ENCODE measurements at places on chromosomes 5 and 9. TPM values are rescaled to one million over a fixed set of nuclear protein-coding genes. Genes with fewer than 3 reads are reported as not detected.

The PLPP7 gene
- not detected for total RNA-seq

The CTSV gene
- 47.3 TPM for total RNA-seq

The PTGR1 gene
- total RNA-seq, result 611 TPM

The CNTFR gene
- total RNA-seq, result not detected

The PCDHGB1 gene
- total RNA-seq, result not detected

The MYMK gene
- not detected for total RNA-seq

The TLR4 gene
- 0.28 TPM for total RNA-seq

The EPB41L4B gene
- 5.0 TPM for total RNA-seq

The ZNF354B gene
- 11.2 TPM for total RNA-seq

The SPATA31A3 gene
- not detected for total RNA-seq

The TNFSF8 gene
- not detected for total RNA-seq

The CATSPER3 gene
- 0.68 TPM for total RNA-seq

The AIF1L gene
- total RNA-seq, result 85.2 TPM

The SPATA31C1 gene
- not detected for total RNA-seq

The TRIP13 gene
- 74.0 TPM for total RNA-seq

The CFAP77 gene
- total RNA-seq, result not detected

The DRD1 gene
- not detected for total RNA-seq

The DDX4 gene
- total RNA-seq, result not detected

The FAM221B gene
- not detected for total RNA-seq

The C9orf153 gene
- 0.52 TPM for total RNA-seq

The IFNB1 gene
- total RNA-seq, result not detected

The ACER2 gene
- total RNA-seq, result 4.3 TPM

The RASEF gene
- total RNA-seq, result 12.8 TPM

The LCN15 gene
- not detected for total RNA-seq

The CNTLN gene
- total RNA-seq, result 3.6 TPM

The CD74 gene
- total RNA-seq, result 41.1 TPM

The IFNA13 gene
- not detected for total RNA-seq

The HRH2 gene
- not detected for total RNA-seq

The NMUR2 gene
- total RNA-seq, result not detected

The TLX3 gene
- not detected for total RNA-seq

The TICAM2 gene
- 1.8 TPM for total RNA-seq

The PCDHGA7 gene
- total RNA-seq, result not detected

The MLLT3 gene
- 21.6 TPM for total RNA-seq

The HAPLN1 gene
- not detected for total RNA-seq

The SPINK13 gene
- total RNA-seq, result not detected

The FOXD4L5 gene
- total RNA-seq, result 0.37 TPM

The PTGS1 gene
- total RNA-seq, result 1.8 TPM

The ADAMTS19 gene
- not detected for total RNA-seq

The POLR3G gene
- total RNA-seq, result 4.4 TPM

The RLN1 gene
- total RNA-seq, result not detected

The NR2F1 gene
- total RNA-seq, result 1.1 TPM

The SLC46A2 gene
- not detected for total RNA-seq

The PRRC1 gene
- total RNA-seq, result 43.7 TPM

The WDR38 gene
- not detected for total RNA-seq

The C5orf34 gene
- 22.6 TPM for total RNA-seq

The SLCO6A1 gene
- not detected for total RNA-seq

The TNPO1 gene
- 185 TPM for total RNA-seq

The LCN10 gene
- total RNA-seq, result 0.94 TPM

The SYNPO gene
- 1.8 TPM for total RNA-seq

The NRARP gene
- total RNA-seq, result 25.8 TPM

The N4BP3 gene
- 1.1 TPM for total RNA-seq

The IFNA21 gene
- total RNA-seq, result not detected

The MINAR2 gene
- total RNA-seq, result not detected

The IQGAP2 gene
- total RNA-seq, result not detected

The PCDHGC4 gene
- total RNA-seq, result not detected

The ANKRD18A gene
- total RNA-seq, result 4.9 TPM

The SHOC1 gene
- total RNA-seq, result not detected

Data from PC-9 (cell line).